SJSA1 (cell line): ENCODE measurements at places on chromosomes 7 and 10. TPM values are rescaled to one million over a fixed set of nuclear protein-coding genes. Genes with fewer than 3 reads are reported as not detected.

SPDYE3 gene
- total RNA-seq, result not detected in 2 replicates

- no peak for DNase-seq
These were observed 50.8 kb upstream of the RSU1 start for GRCh38 chr10:16867990-16868389.

SFTPA1 gene
- not detected in 2 replicates for total RNA-seq

PGAM2 gene
- total RNA-seq, result 0.13 TPM in 1 of 2 replicates, not detected in the other

DNA sequence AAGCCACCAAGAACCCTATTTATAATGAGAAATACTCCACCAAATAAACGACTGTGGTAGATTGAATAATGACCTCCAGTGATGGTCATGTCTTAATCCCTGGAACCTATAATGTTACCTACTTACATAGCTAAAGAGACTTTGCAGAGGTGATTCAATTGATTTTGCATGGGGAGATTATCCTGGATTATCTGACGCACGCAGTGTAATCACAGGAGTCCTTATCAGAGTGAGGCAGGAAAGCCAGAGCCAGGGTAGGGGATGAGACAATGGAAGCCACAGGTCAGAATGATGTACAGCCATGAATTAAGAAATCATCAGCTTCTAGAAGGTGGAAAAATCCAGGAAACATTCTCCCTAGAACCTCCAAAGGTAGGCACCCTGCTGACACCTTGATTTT is 286.4 kb upstream of the SP4 start:
- no peak for DNase-seq

- no peak for DNase-seq
These were observed 104.7 kb upstream of the PCDH15 start for GRCh38 chr10:54905578-54906192.

- no peak for DNase-seq
These were observed 262.8 kb downstream of the DYNC1I1 start for GRCh38 chr7:96034940-96035727.

DNA sequence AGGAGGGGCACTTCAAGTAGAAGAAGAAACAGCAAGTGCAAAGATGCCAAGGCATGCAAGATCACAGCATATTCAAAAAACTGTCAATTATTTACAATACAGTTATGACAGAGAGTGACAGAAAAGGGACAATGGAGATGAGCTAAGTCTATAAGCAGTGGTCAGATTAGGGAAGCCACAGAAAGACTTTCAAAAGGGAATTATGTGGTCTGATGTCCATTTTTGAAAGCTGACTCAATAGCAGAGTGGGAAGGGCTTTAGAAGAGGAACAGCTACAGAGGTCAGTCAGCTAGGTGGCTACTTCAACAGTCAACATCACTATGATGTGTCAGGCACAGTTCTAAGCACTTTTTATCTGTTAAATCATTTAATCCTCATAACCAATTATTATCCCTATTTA is 45.2 kb upstream of the SPOCK2 start:
- no peak for DNase-seq

ASAH2 gene
- total RNA-seq, result 1.9 TPM in 1 of 2 replicates, not detected in the other

ABCF2 gene
- total RNA-seq, result 52.0 and 72.6 TPM in 2 replicates

DNA sequence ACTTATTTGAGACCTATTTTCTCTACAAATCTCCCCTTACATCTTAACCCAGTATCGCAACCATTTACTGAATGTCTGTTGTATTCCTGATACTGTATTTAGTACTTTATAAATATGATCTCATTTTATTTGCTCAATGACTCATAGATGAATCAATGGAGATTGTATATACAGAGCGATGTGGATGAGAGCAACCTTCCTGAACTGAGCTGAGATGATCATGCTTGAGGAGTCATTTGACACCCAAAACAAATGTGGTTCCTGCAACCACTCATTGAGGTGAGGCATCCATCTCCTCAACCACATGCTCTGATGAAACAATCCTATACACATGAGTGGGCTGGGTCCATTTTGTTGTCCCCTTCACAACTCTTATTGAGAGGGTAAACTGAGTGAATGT is 250.0 kb downstream of the CDC14C start:
- no peak for DNase-seq

- no peak for DNase-seq
These were observed 235.7 kb downstream of the PRPF18 start for GRCh38 chr10:13822490-13822889.

DNA sequence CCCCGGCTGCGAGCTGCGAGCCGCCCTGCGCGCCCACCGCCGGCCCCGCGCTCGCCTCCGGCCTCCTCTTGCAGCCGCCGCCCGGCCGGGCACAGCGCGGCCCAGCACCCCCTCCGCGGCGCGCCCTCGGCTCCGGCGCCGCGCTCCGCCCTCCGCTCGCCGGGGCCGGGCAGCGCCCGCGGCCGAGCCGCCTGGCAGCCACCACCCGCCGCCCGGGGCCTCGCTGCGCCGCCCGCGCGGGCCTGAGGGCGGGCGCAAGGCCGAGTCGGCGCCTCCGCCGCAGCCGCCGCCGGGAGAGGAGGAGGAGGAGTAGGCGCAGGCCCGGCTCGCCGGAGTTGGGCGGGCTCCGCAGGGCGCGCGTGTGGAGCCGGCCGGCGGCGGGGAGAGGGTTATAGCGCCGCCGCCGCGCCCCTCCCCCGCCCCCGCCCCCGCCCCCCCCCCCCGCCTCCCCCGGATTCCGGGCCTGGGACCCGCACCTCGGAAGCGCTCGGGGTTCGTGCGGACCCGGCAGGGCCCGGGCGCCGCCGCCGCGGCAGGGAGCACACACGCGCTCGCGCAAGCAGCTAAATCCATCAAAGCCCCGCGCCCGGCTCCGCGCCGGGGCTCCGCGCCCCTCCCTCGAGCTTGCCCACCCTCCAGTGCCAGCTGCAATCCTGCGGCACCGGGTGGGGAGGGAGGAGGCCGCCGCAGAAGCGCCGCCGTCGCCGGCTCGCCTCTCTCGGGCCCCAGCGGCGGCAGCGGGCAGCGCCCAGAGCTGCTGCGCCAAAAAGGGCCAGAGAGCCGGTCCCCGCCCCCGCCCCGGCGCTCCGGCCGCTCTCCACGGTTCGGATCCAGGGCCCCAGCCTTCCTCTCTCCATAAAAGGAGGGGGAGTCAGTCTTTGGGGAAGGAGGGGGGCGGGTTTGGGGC is at the start of gene PDGFA:
TSS of gene PDGFA (minus strand) at position 363 of the 907 bp plus-strand sequence. CDS start 845 bp downstream, outside the sequence.
- peak; percentile 80 for DNase-seq

DNA sequence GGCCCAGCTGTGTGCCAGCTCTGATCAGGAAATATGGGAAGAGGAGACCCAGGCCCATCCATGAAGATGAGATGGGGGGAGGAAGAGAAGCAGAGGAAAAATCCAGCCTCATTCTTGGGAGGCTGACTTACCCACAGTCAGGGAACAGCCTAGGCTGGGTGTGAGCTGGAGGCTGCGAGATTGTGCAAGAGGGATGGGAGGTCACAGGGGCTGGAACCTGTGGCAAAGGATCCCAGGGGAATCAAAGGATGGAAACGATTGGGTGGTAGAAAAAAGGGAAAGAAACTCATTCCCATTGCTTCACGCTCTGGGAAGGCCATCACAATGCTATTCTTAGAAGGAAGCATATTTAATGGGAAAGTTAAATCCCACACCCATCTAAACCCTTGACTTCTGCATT is 26.7 kb upstream of the CRHR2 start:
- no peak for DNase-seq

DNA sequence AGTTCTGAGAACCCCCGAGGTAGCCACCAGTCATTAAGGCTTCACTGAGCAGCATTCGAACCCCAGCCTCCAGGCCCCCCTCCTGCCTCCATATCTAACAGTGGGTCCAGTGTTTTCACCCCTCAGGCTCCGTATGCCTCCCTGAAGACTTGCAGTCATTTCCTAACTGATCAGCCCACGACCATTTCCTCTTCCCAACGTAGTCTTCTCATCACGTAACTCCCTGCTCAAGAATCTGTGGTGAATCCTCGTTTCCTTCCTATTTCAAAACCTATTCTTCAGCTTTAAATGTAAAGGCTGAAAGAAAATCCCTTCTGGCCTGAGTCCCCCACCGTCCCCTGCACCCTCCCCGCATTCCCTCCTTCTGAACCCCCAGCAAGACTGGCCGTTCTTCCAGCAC is 21.1 kb downstream of the FRMD4A start:
- DNase-seq, result no peak

TYW1B gene
- total RNA-seq, result 4.5 and 4.6 TPM in 2 replicates

CCL24 gene
- 0.45 TPM in 1 of 2 replicates, not detected in the other for total RNA-seq

DNA sequence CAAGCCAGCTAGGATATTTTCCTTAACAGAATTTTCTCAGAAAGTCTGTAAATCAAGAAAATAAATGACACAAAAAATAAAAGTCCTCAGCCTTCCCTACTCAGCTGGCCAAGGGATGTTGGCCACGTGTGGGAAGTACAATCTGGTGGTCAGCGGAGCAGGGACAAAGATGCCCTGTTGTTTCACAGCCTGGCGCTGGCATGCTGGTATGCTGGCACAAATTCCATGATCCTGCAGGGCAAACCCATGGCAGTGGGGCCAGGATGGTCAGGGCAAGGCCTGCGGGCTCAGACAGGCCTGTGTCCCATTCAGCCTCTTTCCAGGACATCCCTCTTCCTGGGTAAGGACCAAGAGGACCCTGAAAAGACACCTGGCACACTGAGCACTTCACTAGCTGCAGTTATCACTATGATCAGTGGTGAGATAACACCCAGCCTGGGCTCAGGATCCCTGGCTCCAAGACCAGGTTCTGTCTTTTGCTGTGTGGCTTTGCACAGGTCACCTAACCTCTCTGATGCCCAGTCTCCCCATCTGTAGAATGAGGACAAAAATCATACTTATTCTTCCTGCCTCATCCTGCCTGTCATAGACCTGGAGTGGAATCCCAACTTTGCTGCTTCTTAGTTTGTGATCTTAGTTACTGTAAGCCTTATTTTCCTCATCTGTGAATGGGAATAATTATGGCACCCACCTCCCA is 10.8 kb upstream of the HSPA12A start:
- no peak for DNase-seq

GRCh38 chr7:95322396-95322795 is 1.9 kb downstream of the PON1 start:
- no peak for DNase-seq

MRLN gene
- not detected in 2 replicates for total RNA-seq

MMP21 gene
- total RNA-seq, result not detected in 2 replicates

VWC2 gene
- not detected in 2 replicates for total RNA-seq
